ENCODE measurements at places on chromosomes 2 and 18.

- DNase-seq: no peak
These were observed 11.5 kb upstream of the ALPP start for GRCh38 chr2:232367016-232367415.

- DNase-seq: no peak
These were observed 223.6 kb upstream of the GULP1 start for GRCh38 chr2:188068093-188068492.

DNA sequence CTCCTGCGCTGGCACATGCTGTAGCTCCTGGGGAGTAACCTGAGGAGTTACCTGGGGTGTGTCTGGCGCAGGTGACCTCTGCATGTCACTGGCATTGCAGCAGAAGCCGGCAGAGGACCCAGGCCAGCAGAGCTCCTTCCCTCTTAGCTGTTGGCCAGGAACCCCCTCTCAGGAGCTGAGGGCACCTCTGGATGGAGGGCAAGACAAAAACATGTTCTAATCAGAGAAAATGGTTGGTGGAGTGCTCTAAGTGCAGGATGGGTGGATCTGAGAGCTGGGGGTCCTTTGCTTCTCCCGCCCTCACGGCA is 44.9 kb upstream of the SNTG2 start:
- DNase-seq: no peak

- no peak for DNase-seq
These were observed 144.3 kb downstream of the GPD2 start for GRCh38 chr2:156580501-156580900.

DNA sequence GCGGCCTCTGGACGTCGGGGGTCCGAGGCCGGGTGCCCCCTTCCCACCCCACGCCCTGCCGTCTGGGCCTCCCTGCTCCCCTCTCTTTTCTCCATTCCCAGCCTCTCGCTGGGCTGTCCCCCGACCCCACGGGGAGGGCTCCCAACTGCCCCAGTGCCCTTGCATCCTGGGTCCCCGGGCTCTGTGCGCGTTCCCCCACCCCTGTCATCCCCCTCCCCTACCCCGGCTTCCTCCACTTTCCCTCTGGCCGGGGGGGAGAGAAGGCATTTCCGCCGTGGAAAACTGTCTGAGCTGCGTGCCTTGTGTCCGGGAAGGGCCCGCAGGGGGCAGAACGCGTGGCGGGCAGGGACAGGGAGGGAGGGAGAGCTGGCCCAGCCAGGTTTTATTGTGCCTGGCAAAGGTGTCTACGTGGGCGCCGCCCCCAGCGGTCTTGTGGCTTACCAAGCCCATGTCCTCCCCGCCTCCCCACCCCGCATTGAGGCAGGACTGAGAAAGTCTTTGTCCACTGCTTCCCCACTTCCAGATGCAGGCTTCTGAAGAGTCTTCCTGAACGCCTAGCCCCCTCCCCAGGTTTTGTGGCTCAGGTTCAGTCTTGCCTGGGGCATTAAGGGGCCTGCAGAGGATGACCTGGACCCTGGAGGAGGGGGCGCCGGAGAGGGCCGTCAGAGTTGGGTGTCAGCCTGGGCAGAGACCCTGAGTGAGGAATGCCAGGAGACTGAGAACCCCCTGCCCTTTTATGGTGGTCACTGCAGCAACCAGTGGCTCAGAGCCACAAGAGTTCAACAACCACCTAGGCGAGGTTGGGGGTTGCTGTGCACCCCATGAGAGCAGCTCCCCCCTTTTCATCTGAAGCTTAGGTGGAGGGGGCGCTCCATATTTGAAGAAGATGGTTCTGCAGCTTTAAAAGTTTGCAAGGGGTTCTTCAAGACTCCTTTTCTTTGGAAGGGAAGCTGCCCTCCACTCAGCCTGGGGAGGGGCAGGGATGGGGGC is 1.3 kb downstream of the ITM2C start:
- DNase-seq: no peak

DNA sequence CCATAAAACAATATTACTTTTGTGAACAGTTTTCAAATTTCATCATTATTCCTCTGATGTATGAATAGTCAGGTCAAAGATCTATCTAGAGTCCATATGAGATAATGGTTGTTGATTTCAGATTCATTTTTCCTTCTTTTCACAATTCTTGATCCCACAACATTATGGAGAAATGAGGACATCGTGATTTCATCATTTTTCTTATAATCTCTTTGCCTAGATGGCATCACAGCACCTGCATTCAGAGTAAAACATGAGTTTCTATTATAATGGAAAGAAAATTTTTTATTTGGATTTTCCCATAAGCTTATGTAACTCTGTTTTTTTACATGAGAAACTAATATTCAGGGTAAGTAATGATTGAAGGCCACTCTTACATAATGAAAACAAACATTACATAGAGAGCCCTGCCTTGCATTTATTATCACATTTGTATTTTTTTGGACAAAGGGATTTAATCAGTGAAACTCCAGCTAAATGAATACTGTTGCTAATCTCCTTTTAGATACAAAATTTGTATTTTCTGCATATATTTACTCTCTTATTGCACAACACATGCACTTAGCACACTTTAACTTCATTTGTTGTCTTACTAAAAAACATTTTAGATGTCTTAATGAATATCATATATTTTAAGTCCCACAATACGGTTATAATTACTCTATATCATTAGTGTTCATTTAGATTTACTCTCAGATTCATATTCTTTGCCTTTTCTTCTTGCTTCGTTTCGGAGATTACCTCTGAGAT is 188.4 kb upstream of the KYNU start:
- DNase-seq: no peak

DNA sequence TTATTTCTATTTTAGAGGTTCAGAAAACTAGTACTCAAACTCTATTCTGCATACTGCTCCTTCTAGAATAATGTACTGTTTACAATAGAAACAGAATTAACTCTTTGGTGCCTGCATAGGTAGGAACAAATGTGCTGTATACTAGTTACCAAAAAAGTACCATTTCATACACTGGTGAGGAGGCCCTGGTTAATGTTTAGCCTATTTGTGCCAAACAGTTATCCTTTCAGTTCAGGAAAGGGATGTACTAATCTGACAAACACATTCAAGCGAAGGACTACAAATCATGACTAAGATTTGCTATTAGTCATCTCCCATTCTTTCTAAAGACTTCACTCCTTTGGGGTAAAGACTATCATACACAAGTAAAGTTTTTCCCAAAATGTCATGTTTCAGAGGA is 47.4 kb downstream of the EXOC6B start:
- peak; percentile 9 for DNase-seq

GRCh38 chr2:121372721-121373353 is 87.8 kb upstream of the TFCP2L1 start:
- DNase-seq: no peak

DNA sequence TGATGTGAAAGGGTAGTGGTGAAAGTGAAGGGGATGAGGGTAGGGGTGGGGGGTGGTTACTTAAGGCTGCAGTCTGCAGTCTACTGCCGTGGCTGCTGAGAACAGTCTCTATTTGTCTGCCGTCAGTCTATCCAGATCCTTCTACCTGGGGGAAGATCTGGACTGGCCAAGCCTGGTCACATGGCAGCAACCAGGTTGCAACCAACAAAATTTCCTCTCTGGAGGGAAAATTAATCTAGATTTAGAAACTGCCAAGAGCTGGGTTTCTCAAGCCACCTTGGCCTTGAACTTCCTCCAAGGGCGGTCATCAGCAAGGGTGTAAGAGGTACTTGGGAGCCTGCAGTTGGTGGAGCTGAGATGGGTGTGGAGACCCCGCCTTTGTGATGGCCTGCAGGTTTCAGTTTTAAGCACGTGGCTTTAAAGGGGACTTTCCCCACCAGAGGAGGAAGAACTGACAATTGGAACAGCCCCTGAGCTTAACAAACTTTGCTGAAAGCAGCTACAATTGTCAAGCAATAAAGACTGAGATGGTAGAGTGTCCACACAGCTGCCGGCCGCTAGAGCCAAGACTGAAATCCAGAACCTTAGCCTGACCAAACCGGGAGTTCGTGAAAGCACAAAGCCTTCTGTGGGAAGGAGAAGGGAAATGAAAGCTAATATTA is 31.4 kb upstream of the KCMF1 start:
- peak; percentile 96 for DNase-seq

GRCh38 chr2:159850789-159851188 is 52.8 kb upstream of the CD302 start:
- DNase-seq: no peak

- no peak for DNase-seq
These were observed 14.9 kb upstream of the E2F6 start for GRCh38 chr2:11480859-11481258.

- DNase-seq: no peak
These were observed 341.3 kb downstream of the TSN start for GRCh38 chr2:122096761-122097160.

DNA sequence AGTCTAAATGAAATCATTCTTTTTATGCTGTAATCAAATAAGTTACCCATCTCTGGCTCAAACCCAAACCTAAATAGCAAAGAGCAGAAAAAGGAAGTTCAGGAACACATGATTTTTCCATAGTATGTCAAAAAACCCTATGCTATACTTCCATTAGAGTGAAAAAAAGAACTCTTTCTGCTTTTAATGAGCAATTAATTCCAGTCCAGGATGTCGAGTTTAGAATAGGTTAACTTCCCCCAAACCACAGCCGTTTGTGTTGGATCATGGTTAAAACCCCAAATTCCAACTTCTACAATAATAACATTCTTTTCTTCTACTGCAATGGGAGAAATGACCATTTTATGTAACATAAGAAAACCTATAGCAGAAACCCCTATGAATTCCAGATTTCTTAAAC is 171.1 kb upstream of the NRP2 start:
- DNase-seq: no peak

DNA sequence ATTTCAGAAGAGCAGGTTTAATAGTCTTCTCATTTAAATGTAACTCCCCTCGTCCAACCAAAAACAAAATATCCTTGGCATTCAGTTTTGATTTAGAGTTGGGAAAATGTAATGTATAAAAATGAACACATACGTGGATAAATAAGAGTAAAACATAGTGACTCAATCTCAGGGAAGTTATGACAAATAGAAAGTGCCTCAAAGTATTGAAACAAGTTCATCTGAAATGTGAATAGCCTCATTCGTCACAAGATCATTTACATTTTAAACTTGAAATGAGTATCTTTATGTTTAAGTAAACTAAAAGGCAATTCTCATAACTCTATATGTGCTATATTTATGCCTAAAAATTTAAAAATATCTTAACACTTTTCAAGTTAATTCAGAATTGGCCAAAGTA is 122.2 kb upstream of the SMAD7 start:
- DNase-seq: no peak

GRCh38 chr2:167703441-167703840 is 544.0 kb downstream of the STK39 start:
- no peak for DNase-seq

- no peak for DNase-seq
These were observed 3.5 kb downstream of the DQX1 start for GRCh38 chr2:74522516-74522915.

DNA sequence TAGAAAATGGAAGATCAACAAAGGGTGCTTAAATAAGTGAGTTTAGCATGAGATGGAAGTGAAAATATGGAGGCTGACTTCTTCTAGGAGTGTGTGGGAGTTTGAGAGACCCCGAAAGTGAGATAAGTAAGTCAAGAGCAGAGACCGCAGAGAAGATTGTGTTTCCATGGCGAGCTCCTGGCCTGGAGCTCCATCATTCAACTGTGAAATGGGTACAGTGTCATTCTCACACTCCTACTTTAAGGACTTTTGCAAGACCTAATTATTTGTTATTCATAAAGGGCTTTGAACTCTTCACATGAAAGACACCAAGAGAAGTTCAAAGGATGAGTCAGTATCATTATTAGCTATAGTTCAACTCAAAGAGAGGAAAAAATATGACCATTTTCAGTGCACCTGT is 134.2 kb upstream of the PIK3C3 start:
- no peak for DNase-seq

DNA sequence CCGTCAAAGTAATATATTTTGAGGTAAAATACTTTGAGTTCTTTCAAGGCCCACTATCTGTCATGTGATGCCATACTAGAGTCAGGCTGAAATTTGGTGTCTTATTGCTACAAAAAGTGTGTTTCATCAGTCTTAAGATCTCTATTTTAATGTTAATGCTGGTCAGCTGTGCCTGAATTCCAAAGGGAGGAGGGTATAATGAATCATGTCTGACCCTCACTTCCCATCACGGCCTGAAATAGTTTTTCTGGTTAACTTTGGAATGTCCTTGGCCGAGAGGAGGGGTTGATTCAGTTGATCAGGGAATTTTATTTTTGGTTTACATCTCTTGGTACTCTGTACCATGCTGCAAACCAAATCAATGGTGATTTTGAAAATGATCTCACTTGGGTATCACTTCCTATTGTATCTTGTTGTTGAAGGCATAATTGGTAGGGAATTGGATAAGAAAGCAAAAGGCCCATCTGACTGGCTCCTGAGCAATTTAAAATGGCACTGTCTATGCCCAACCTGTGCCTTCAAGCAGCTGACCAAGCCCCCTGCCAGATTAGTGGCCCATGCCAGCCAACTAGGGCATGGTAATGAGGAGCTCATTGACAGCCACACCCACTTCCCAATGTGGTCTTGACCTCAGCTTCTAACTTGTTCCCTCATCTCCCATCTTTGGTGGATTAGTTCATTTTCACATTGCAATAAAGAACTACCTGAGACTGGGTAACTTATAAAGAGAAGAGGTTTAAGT is 6.1 kb upstream of the SLC35F5 start:
- no peak for DNase-seq

DNA sequence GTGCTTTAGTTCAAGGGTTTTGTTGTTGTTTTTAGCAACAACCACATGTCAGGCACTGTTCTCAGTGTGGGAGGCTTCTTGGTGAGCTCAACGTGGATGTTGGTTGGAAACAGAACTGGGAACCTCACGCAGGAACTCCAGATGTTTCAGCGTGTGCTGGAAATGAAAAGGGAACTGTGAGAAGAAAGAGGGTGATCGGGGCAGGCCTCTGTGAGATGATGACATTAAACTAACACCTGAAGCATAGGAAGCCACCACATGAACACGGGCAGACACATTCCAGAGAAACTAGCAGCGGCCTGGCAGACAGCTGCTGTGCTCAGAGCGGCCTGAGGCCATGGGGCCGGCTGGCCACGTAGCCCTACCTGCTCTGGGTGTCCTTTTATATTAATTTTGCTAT is 66.4 kb downstream of the COA5 start:
- no peak for DNase-seq

DNA sequence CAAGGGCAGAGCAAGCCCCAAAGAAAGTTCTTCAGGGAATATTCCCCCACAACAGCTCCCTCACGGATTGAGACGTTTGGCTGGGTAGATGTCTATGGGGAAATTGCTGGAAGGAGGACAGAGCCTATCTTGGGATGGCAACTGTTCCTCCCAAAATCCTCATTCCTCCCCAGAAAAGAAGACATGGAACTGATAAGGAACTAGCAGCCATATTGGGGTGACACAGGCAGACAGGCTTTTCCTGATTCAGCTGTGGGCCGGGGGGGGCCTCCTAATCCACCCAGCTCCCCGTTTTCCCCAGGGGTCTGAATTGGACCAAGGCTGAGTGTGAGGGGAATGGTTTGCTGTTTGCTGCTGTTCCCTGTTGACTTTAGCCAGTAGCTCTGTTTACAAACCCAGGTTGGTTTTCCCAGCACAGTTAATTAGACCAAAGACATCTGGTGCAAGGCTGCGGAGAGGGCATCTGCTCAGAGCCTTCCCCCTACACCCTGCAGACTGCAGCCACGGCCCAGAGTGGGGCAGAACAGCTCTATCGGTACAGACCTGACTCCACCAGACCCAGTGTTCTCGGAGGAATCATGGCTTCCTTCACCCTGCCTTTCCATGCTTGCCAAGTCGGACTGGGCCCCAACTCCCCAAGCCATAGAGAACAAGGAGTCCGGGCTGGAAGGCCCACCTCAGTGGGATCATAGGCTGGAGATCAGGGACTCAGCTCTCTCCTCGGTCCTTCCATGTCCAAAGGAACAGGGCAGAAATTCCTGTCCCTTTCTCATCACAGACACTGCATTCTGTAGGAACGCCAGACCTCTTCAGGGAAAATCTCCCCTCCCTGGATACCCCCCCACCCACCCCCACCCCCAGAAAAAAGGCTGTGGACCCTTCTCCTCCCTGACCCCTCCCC is 1.7 kb upstream of the PKDCC start:
- no peak for DNase-seq

All from activated CD4-positive, alpha-beta T cell treated with anti-CD3 and anti-CD28 coated beads, Interleukin-2, Interleukin-6, amounts not matched to agents 100 ng/mL and 50 ng/mL, durations not matched to agents 16 hours and 8 hours (primary cell).